ENCODE measurements at places on chromosomes 7 and 10.

GRCh38 chr10:114045136-114046086, 1.7 kb downstream of the ADRB1 start:
- DNase-seq: peak; percentile 54

GRCh38 chr7:122166275-122166674, 22.2 kb upstream of the AASS start:
- no peak for DNase-seq

DNA sequence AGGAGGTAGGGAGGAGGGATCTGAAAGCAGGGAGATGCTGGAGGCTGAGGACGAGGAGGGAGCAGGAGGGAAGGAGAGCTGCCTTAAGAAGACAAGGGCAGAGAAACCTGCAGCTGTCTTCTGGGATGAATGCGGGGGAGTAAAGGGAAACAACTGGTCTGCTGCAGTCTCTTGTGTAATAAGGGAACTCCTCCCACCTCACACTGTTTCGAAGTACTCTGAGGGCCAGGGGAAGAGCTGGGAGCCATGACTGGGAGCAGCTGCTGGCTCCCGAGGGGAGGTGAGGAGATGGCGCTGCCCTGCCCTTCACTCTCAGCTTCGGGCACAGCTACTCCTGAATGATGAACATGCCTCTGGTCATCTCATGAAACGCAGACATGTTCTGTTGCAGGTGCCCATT, 65.1 kb downstream of the CLEC2L start:
- DNase-seq: peak; percentile 89

DNA sequence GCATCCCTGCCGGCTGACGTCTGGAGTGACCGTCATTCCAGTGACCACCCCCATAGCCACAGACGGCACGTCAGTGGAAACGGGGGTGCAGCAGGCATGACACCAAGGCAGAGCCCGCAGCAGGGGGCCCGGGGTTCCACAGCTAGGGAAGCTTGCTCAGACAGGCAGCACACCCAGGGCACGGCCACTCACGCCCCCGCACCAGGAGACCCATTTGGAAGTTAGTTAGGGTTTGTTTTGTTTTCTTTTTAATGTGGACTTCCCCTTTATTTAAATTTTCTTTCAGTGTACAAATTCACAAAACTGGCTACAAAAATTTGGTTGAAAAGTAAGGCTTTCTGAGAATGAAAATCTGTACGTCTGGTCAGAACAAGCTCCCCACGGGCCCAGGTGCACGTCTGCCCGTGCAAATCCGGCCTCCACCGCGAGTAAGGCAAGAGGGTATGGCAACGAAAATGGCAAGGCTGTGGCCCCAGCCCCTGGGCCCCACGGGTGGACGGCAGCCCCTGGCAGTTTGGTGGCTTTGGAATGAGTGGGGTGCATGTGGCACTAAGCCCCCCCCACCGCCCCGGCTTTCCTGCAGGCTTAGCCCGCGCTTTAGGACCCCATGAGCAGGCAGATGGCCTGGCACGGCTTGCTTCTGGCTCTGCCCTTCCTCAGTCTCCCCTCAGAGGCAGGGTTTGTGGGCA, 124.2 kb downstream of the FAM53B start:
- DNase-seq: no peak

DNA sequence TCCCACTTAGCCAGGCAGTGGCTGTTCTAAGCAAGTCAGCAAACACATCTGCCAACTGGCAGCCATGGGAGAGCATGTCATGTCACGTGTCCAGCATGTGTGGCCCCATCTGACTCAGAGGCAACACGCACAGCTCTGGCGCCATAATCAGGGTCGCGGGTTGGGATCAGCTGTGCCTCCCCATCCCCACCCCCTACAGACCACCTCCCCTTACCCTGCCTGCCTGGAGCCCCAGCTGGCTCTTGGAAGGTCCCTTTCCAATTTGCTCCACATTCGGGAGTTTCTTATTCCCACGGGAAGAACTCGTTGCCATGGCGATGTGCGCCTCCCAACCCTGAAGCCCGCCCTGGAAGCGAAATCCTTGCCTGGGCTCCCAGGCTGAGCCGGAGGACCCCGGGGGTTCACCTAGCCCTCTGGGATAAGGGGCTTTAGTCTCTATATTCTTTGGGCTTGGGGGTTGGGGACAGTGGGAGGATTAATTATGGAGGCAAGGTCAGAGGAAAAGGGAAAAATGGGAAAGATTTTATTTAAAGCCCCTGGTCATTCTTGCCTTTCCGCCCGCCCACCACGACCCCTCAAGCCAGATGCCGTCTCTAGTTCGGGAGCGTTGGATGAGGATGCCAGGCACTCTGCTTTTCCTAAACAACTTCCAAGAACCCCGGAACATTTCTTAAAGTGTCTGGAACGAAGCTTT, 283.7 kb downstream of the ZEB1 start:
- peak; percentile 83 for DNase-seq

GRCh38 chr10:24240041-24240751, 31.3 kb downstream of the KIAA1217 start:
- DNase-seq: no peak

DNA sequence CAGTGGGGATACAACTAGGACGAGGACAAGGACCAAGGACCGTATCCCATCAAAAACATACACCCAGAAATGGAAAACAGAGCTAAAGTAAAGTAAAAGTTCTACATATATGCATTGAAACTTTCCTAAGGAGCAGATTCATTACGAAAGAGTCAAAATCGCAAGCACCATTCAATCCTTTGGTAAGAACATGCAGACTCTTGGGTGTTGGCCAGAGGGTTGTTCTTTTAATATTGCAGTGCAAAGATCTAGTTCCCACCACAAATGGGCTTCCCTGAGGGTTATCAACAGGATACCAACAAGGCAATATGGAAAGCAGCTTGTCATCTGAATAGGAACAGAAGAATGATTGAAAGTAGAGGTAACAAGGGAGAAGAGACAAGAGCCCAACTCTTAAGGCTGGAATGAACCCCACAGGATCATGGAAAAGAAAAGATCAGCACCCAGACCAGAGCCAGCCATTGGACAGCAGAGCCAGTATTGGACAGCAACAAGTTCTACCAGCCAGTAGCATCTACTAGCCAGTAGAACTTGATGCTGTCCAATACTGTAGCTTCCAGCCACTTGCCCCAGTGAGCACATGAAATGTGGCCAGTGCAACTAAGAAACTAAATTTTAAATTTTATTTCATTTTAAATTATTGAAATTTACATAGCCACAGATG, 66.0 kb downstream of the OSBPL3 start:
- no peak for DNase-seq

- DNase-seq: no peak
Observed at GRCh38 chr7:55567571-55567970, 4.7 kb downstream of the VOPP1 start.

DNA sequence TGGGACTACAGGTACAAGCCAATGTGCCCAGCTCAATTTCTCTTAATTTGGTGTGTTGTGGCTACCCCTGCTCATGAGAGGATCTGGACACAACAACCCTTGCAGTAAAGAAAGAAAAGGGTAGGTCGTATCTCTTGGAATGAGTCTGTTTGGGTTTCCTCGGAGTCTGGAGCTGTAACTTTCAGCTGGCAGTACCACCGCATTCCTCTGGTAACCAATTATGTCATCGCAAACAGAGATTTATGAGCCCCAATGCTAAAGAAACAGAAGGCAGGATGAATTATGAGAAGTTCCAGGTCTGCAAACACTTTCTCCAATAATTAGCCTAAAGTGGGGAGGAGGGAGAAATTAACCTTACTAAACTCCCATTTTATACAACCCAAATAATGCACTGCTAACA, 186.6 kb upstream of the NRP1 start:
- no peak for DNase-seq

DNA sequence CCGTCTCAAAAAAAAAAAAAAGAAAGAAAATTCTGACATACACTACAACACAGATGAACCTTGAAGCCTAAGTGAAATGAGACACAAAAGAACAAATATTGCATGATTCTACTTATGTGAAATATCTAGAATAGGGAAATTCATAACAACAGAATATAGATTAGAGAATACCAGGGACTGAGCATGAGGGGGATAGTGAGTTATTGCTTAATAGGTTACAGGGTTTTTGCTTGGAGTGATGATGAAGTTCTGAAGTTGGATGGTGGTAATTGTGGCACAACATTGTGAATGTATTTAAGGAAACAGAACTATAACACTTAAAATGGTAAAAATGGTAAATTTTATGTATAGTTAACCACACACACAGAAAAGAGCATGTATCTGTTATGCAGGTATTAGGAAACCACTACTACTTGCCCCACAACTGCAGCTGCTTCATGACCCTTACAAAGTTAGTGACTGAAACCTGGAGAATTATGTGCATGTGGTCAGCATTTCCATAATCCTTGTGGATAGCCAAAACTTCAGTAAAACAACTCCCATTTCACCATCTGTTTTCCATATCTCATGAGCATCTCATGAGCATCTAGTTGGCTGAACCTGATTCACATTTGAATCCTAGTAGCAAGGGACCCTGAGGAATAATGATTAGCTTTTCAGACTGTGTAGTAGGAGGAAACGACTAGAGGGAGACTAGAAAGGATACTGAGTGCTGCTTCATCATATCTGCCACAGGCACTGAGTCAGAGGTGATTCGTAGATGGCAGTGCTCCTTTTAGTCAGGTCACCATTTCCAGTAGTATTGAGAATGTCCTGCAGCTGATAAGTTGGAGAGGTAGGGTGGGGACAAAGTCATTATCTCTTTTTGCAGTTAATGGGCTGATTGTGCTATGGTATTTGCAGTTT, 26.3 kb downstream of the SAMD8 start:
- no peak for DNase-seq

DNA sequence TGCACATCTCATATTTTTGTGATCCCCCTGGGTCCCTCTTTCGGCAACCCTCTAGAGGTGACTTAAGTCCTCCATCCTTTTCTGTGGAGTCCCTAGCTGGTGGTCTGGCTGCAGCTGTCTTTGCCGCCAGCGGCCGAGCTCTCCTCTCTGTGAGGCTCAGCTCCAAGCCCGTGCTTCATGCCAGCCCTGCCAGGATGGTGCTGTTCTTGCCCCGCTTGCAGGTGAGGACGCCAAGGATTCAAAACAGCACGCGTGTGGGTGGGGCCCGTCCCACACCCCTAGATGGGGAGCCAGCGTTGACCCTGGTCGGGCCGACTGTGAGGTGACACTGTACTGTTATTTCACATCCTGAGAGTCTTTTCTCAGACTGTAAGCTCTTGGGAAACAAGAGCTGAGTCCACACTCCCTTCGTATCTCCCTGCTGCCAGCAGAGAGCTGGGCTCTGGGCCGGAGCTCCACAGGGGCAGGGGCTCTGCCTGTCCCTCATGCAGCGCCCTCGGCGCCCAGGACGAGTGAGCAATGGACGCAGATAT, 36.6 kb upstream of the GJD4 start:
- no peak for DNase-seq

DNA sequence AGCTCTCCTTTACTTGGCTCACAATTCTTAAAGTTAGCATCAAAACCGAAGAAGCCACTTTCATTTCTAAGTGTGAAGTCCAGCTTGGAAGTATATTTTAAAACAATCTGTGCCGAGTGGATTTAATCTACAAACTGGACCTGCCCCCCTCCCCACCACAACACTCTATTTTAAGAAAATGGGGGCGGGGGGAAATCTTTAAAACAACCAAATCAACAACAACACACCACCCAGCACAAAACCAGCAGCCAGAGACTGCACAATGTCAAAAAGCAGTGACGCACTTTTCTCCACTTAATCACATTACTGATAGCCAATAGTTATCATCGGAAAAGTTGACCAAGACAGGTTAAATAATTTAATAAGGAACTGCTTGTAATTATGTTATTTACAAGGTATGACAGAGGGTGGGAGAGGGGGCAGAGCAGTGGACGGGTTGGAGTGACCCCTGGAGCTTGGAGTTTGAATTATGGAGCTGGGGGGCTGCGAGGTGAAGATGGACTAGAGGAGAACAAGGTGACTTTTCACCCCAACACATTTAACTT, 2.8 kb downstream of the EBF3 start:
- DNase-seq: peak; percentile 13

GRCh38 chr10:125217990-125218675, 57.8 kb upstream of the CTBP2 start:
- no peak for DNase-seq

- DNase-seq: no peak
Observed at GRCh38 chr10:17915181-17915580, 36.5 kb upstream of the SLC39A12 start.

DNA sequence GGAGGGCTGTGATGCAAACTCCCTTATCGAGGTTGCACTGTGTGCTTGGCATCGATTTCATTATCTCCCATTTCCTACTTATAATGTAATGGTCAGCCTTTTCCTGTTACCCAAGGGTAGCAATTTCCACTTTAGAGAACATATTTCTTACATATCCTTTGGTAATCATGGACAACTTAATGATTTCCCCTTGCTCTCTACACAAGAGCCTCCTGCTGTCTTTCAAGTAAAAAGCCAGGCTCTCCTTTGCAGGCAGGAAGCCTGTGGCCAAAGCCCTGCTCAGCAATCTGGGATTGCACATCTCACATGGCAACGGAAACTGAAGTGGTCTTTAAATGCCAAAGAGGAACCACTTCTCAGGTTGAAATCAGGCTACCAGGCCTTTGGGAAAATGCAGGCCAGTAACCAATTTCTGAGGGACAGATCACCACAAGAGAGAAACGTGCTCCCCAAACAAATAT, 86.7 kb upstream of the IKZF1 start:
- no peak for DNase-seq

- no peak for DNase-seq
Observed at GRCh38 chr7:79199266-79199665, 254.2 kb downstream of the MAGI2 start.

- DNase-seq: no peak
Observed at GRCh38 chr7:12730523-12730922, 43.1 kb downstream of the ARL4A start.

DNA sequence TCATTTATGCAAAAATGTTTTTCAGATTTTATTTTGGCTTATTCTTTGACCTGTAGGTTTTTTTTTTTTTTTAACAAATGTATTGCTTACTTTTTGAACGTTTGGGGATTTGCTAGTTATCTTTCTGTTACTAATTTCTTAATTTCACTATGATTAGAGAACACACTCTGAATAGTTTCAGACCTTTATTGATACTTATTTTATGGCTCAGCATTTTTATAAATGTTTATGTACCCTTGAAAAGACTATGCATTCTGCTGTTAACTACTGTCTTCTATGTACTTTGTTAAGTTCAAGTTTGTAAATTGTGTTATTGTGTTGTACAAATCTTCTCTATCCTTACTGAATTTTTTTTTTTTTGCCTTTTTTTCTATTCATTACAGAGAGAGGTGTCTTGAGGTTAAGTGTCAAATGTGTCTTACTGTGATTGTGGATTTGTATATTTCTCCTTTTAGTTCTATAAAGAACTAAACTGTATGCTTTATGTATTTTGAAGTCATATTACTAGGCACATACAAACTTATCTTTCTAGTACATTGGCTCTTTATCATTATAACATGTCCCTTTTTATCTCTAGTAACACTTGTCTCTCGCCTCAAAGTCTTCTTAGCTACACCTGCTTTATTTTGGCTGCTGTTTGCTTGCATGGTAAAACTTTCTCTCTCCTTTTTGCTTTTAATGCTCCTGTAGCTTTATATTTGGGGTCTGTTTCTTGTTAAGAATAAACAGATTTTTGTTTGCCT, 8.1 kb downstream of the MKLN1 start:
- DNase-seq: no peak

GRCh38 chr7:73890555-73891147, 29.7 kb downstream of the TMEM270 start:
- DNase-seq: no peak
